ENCODE measurements at places on chromosomes 16 and 17. TPM values are rescaled to one million over a fixed set of nuclear protein-coding genes. Genes with fewer than 3 reads are reported as not detected.
A peak's percentile ranks its signal among the peaks of the same experiment; 100 is the strongest.

The KRT14 gene
- total RNA-seq: not detected

The ARL4D gene
- total RNA-seq: 9.2 TPM

The EXOC3L1 gene
- total RNA-seq: not detected

The KSR1 gene
- total RNA-seq: 16.4 TPM

The HOXB1 gene
- not detected for total RNA-seq

- DNase-seq: no peak
- no peaks in the 10 kb centered on the region for H3K36me3 ChIP-seq
- H3K27ac ChIP-seq: no peak overlapping the region
These were observed 26.8 kb downstream of the SGSM2 start for GRCh38 chr17:2363851-2364762.

DNA sequence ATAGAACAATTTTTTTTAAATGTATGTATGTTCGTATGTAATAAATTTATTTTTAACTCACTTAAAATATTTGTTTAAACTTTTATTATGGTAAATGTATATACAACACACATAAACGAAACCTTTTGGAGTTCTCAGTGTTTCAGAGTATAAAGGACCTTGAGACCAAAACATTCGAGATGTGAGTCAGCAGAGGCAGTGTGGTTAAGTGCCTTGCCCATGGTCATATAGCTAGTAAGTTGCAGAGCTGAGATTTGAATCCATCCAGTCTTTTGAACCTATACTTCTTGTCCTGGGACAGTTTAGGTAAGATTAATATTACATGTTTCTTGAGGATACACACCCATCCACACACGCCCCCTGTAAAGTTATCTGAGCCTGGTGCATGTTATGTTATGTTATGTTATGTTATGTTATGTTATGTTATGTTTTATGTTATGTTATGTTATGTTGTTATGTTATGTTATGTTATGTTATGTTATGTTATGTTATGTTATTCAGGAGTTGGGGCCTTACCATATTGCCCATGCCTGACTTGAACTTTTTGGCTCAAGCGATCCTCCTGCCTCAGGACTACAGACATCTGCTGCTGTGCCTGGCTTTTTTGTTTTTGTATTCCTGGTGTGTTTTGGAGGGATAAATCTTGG lies 41.8 kb downstream of the TNRC6A start:
- no peak overlapping the region for H3K27ac ChIP-seq
- DNase-seq: no peak
- no peaks in the 10 kb centered on the region for H3K27me3 ChIP-seq

GRCh38 chr17:57110152-57110542 lies 25.1 kb downstream of the AKAP1 start:
- H3K4me3 ChIP-seq: no peak overlapping the region
- peaks cover 23% of the 10 kb centered on the region for H3K4me1 ChIP-seq
- no peaks in the 10 kb centered on the region for H3K36me3 ChIP-seq
- no peak for DNase-seq
- H3K27ac ChIP-seq: no peak overlapping the region
- no peaks in the 10 kb centered on the region for H3K27me3 ChIP-seq

DNA sequence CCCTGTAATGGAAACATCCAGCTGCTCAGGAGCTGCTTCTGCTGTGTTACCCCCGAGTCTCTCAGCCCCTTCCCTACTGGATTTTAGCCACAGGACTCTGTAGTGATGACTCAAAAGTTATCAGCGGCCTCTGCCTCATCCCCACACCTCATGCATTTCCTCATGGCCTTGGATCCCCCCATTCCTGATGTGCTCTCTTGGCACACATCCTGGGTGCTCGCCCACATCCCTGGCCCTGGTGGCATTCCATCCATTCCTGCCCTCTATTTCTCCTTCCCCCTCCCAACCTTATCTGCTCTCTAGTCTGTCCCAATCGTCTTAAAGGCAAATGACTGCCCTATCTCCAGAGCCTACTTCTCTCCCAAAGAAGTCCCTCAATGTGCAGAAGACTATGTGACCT lies 24.6 kb downstream of the MARF1 start:
- no peaks in the 10 kb centered on the region for H3K36me3 ChIP-seq
- no peak for DNase-seq
- H3K27me3 ChIP-seq: no peaks in the 10 kb centered on the region

- no peak overlapping the region for H3K4me3 ChIP-seq
- H3K36me3 ChIP-seq: no peaks in the 10 kb centered on the region
- DNase-seq: no peak
- no peaks in the 10 kb centered on the region for H3K4me1 ChIP-seq
- no peaks in the 10 kb centered on the region for H3K27me3 ChIP-seq
These were observed 40.1 kb upstream of the RGS9 start for GRCh38 chr17:65097110-65097509.

- H3K4me3 ChIP-seq: no peak overlapping the region
- peaks cover 10% of the 10 kb centered on the region for H3K4me1 ChIP-seq
- H3K27me3 ChIP-seq: no peaks in the 10 kb centered on the region
- DNase-seq: no peak
These were observed 218.7 kb downstream of the CEP112 start for GRCh38 chr17:65973237-65973636.

DNA sequence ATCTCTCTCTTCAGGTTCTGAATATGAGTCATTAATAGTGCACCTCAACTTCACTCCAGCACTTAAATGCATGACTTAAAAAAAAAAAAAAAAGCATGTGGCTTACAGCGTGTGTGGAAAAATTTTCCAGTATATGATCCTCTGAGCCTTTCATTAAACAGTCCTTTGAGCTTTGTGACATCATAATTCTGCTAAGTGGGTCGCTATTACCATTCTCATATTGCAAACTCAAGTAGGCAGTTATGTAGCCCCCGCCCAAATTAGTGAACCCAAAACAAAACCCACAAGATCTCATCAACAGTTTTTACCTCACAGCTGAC lies 672 bp downstream of the CMTR2 start:
- peaks cover 13% of the 10 kb centered on the region for H3K4me1 ChIP-seq
- H3K36me3 ChIP-seq: no peaks in the 10 kb centered on the region
- no peaks in the 10 kb centered on the region for H3K27me3 ChIP-seq
- peak overlapping the region; percentile 87 for H3K27ac ChIP-seq
- no peak for DNase-seq

DNA sequence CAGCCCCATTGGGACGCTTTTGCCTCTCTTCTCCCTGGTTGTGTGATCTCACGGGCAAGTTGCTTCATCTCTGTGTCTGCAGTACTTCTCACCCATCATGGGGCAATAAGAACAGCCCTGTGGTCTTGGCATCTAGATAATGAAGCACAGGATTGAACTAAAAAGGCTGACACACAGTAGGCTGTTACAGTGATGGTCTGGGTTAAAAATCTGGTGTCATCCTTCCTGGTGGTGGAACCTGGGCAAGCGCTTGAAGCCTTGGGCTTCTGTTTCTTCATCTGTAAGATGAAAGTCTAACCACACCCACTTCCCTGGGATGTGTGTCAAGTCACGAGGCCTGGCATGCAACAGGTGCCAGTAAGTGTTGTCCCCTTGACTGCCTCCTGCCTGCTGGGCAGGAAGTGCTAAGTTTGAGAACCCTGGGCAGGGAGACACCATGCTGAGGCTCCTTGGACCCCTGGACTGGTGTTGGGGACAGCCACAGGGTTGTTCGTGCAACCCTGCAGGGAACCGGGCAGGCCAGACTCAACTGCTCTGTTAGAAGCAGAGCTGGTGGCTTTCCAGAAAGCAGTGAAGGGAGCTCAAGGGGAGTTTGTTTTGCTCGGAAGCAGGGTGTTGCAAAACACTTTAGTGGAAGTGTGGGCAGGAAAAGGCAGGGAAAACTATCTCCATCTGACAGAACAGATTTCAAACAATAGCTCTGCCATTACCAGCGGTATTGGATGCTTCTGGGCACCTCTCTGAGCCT lies 5.9 kb upstream of the MAP2K3 start:
- H3K27ac ChIP-seq: no peak overlapping the region
- no peaks in the 10 kb centered on the region for H3K4me1 ChIP-seq
- no peak overlapping the region for H3K4me3 ChIP-seq
- H3K27me3 ChIP-seq: peaks cover 79% of the 10 kb centered on the region

DNA sequence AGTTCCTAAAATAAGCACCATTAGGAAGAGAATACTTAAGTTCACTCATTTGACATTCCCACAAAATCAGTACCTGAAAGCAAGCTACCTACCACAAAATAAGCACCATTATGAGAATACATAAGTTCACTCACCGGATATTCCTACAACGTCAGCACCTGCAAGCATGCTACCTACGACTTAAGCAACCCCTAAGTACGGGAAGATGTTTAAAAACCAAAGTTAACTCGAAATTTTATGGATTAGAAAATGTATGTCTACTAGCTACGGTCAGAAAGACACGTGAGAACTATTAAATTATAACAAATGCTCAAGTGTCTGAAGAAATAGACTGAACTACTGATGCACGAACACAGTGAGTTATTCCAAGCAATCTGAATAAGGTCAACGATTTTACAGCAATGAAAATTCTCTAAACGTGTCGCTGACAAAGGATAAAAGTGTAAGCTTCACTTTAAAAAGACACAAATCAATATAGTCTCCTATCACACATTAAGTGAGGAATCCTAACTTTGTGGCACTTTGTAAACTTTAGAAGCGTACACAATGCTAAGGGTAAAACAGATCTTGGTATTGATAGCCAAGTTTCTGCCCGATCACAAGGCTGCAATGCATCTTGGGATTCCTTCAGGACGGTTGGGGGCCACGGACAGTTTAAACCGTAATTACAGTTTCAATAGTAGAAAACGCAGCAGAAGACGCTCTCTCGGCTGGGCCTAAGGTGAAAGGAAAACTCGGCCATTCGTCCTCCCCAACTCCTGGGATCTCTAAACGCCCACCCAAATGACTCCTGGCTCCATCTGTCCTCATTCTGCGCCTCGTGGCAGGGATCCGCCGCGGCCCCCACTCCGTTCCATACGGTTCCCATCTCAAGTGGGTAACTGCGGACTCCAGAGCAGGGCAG lies 1.3 kb downstream of the GSPT1 start:
- no peak overlapping the region for H3K27ac ChIP-seq
- H3K4me3 ChIP-seq: peak overlapping the region; percentile 90
- H3K4me1 ChIP-seq: peaks cover 24% of the 10 kb centered on the region

DNA sequence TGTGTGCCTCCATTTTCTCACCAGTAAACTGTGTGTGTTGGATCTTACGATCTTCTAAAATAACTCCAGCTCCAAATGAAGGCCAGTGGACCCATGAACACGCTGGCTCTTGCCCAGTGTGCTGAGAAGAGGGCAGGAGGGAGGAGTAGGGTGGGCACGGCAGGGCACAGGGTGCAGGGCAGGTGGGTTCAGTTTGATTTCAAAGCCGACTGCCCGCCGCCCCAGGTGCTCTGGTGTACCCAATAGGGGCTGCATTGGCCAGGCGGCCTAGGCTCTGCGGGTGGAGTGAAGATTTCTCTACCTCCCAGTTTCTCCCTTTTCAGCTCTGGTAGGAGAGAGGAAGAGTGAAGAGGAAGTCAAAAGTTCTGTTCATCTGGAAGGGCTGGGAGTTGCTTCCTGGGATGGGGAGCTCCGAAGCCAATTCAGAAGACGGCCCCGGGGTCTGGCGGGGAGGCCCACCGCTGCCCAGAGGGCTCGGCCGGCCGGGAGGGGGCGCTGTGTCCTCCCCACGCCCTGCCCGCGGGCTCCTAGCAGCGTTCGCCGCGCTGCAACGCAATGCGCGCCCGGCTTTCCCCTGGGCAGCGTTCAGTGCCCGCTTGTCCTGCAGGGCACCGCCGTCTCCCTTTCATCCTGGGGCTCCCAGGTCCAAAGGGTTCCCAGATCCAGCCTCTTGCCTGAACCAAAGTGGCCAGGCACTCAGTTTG lies 1.1 kb upstream of the CRHR1 start:
- peak; percentile 90 for DNase-seq
- no peak overlapping the region for H3K27ac ChIP-seq
- H3K36me3 ChIP-seq: no peaks in the 10 kb centered on the region
- peaks cover 4% of the 10 kb centered on the region for H3K4me1 ChIP-seq
- H3K27me3 ChIP-seq: peaks cover 71% of the 10 kb centered on the region

GRCh38 chr17:82815354-82815753 lies 24.5 kb downstream of the ZNF750 start:
- DNase-seq: no peak
- no peaks in the 10 kb centered on the region for H3K27me3 ChIP-seq
- H3K4me1 ChIP-seq: no peaks in the 10 kb centered on the region
- no peak overlapping the region for H3K4me3 ChIP-seq
- H3K36me3 ChIP-seq: peaks cover 3% of the 10 kb centered on the region

DNA sequence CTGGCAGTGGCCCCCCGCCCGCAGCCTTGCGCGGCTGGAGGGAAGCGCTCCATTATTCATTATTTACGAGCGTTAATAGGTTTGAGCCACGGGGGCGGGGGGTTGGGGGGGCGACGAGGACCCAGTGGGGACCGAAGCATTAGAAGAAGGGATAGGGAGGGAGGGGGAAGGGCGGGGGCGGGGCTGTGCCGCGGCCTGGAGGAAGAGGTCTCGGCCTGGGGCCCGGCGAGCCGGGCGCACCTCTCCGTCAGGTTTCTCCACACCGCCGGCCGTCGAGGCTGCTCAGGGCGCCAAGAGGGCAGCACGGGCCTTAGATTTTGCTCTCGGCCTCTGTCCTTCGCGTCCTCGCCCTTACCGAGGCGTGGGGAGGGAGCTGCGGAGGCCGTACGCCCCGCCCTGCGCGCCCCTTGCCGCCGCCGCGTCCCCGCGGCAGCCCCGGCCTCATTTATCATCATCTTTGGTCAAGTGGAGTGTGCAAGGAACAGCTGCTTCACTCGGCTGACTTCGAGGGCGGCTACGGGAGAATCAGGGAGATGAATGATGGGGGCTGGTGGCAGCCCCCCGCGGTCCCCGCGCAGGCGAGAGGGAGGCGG lies 54.2 kb downstream of the SREBF1 start:
- H3K27ac ChIP-seq: no peak overlapping the region
- DNase-seq: peak; percentile 72
- H3K4me3 ChIP-seq: peak overlapping the region; percentile 68
- peaks cover 61% of the 10 kb centered on the region for H3K4me1 ChIP-seq
- peaks cover 19% of the 10 kb centered on the region for H3K27me3 ChIP-seq
- H3K36me3 ChIP-seq: no peaks in the 10 kb centered on the region

- no peak overlapping the region for H3K27ac ChIP-seq
- peaks cover 12% of the 10 kb centered on the region for H3K4me1 ChIP-seq
- no peaks in the 10 kb centered on the region for H3K36me3 ChIP-seq
- H3K27me3 ChIP-seq: no peaks in the 10 kb centered on the region
- no peak overlapping the region for H3K4me3 ChIP-seq
- no peak for DNase-seq
These were observed 48.4 kb downstream of the RNF157 start for GRCh38 chr17:76191896-76192295.

GRCh38 chr17:57478478-57479250 lies 222.3 kb downstream of the MSI2 start:
- no peak overlapping the region for H3K27ac ChIP-seq
- no peaks in the 10 kb centered on the region for H3K36me3 ChIP-seq

DNA sequence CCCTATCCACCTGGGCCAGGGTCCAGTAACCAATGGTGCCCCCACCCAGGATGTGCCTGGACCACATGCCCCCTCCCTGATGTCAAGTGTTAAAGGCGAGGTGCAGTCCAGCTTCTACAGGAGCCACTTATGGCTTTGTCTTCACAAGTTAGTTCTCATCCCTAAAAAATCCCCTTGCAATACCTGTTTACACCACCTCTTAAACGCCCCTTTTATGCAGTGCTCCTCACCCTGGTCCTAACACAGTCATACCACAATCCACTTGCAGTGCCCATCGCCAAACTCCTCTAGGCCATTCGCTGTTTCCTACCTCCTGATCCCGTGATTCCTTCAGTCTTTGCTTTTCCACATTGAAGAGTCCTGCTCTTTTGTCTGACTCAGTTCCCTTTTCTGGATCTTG lies 7.1 kb downstream of the GLYR1 start:
- DNase-seq: no peak
- no peaks in the 10 kb centered on the region for H3K4me1 ChIP-seq
- H3K36me3 ChIP-seq: peaks cover 9% of the 10 kb centered on the region
- H3K4me3 ChIP-seq: no peak overlapping the region

- no peaks in the 10 kb centered on the region for H3K4me1 ChIP-seq
- peaks cover 9% of the 10 kb centered on the region for H3K36me3 ChIP-seq
- no peak for DNase-seq
These were observed 46.5 kb upstream of the CRISPLD2 start for GRCh38 chr16:84773312-84773711.
